ENCODE measurements at places on chromosomes 7 and 10. TPM values are rescaled to one million over a fixed set of nuclear protein-coding genes. Genes with fewer than 3 reads are reported as not detected.
A peak's percentile ranks its signal among the peaks of the same experiment; 100 is the strongest.

- peak; percentile 26 for DNase-seq
Observed at GRCh38 chr10:95964756-95965155, 57.0 kb downstream of the CC2D2B start.

The PARP12 gene
- total RNA-seq, result 19.3 TPM

The PON3 gene
- not detected for total RNA-seq

The STRIP2 gene
- 10.7 TPM for total RNA-seq

GRCh38 chr7:116713918-116714317 lies 41.9 kb downstream of the MET start:
- DNase-seq, result no peak

- DNase-seq, result no peak
Observed at GRCh38 chr7:85342781-85343180, 155.9 kb upstream of the SEMA3D start.

- no peak for DNase-seq
Observed at GRCh38 chr7:4784799-4785198, 9.4 kb downstream of the AP5Z1 start.

The CDHR3 gene
- total RNA-seq, result 13.9 TPM

- no peak for DNase-seq
Observed at GRCh38 chr10:105770524-105771212, 1129.6 kb downstream of the SORCS3 start.

DNA sequence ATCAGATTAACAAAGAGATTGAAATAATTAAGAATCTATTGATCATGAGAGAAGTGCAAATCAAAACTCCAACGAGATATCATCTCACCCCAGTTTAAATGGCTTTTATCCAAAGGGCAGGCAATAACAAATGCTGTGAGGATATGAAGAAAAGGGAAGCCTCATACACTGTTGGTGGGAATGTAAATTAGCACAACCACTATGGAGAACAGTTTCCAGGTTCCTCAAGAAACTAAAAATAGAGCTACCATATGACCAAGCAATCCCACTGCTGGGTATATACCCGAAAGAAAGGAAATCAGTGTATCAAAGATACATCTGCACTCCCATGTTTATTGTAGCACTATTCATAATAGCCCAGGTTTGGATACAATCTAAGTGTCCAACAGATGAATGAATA lies 13.8 kb downstream of the FGL2 start:
- DNase-seq, result no peak

The ASIC3 gene
- 6.7 TPM for total RNA-seq
